CD4-positive, alpha-beta T cell treated with Interleukin-12 subunit alpha and Interleukin-12 subunit beta, for 1 hour (primary cell): ENCODE measurements at places on chromosomes 1 and 21.

DNA sequence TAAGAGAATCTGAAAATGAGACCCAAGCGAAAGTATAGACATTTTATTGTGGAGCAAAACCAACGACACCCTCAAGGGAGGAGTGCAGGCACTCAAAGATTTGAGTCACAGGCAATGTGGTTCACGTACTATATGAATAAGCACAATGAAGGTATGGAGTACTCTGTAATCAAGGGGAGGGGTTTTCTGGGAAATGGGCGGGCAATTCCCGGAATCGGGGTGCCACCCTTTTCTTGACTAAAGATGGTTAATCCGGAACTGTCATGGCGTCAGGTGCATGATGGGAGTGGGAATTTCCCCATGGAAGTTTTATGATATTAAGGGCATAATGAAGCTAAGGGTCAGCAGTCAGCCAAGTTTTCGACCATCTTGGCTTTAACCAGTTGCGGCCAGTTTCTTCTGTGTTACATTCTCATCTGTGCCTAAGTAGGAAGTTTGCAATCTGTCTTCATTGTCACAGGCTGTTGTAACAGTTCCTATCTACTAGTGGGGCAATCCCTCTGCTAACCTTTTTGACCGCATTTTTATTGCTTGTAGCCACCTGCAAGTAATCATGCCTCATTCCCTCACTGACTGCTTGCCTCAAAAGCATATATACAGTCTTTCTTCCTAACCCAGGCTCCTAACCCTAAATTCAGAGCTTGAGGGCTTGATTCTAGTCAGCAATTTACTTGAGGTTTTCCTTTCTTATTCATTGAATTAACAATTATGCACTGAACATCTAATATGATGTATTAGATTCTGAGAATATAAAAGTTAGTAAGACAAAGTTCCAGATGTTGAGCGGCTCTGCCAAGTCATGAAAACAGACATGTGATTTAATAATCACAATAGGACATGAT lies 775 bp upstream of the AIM2 start:
- peak; percentile 96 for DNase-seq

- DNase-seq, result no peak
Measured at GRCh38 chr1:204714861-204715511, 29.4 kb upstream of the LRRN2 start.

DNA sequence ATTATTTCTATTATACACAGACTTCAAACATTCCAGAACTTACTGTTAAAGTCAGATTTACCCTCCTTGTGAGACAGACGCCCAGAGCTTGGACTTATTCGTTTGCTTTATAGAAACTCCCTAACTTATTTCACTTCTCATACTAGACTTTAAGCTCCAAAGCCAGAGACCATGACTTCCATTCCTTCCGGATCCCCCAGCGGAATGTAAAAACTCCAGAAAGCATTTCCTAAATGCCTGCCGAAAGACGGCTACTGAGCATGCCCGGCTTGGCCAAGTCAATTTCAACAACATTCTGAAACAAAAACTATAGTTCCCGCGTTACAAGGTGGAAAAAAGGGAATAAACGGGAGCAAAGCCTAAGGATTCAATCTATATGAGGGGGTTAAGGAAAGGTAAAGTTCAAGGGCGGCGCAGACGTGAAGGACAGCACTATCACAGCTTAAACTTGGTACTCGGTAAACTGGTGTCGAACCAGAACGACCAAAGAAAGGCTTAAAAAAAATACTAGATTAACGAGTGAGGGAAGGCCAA lies 1.1 kb downstream of the USP48 start:
- no peak for DNase-seq

DNA sequence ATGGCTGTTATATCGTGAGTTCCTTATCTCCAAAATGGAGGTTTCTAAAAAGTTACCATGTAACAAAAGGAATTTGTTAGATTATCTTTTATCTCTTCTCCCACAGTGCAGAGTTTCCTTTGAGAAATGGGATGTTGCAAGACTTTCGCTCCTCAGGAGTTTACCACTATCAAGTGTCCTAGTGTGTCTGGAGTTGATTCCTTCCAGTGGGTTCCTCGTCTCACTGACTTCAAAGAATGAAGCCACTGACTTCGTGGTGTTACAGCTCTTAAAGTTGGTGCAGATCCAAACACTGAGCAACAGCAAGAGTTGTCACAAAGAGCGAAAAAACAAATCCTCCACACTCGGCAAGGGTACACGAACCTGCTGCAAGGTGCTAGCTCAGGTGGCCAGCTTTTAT lies 37.0 kb downstream of the SPAG17 start:
- DNase-seq, result no peak

DNA sequence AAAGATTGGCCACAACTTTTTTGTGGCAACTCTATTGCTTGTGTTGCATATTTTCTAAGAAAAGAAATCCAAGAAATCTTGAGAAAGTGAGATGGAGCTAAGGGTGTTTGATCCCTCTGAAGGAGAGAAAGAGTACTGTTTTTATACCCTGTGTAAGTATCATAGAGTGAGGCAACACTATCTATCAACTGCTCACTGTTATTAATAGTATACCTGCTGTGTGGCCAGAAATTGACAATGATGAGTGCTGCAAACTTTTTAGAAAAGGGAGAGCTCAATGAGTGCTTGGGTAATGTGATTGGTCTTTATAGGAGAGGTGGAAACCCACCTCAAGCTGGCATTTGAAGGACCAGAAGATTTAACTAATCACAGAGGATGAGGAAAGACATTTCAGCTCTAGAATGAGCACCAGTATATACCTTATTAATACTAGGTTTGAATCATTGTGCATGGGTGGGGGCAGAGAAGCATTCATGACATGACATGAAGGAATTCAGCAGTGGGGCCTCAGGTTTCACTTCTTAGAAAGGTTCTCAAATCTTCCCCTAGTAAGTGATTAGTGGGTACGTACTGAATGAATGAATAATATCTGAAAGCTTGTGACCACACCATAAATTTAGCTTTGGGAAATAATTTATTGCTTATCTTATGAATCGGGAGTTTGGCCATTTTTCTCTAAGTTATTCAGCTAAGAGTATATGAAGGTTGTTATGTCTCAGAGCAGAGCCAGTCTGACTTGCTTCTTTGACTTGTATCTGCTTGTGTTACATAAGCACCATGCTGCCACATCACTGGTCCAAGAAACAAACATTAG lies 169.2 kb upstream of the SGIP1 start:
- DNase-seq, result no peak
